CD4-positive, alpha-beta T cell treated with Interferon alpha-2 for 1 hour (primary cell): ENCODE measurements at places on chromosomes 16 and 17.
A peak's percentile ranks its signal among the peaks of the same experiment; 100 is the strongest.

GRCh38 chr17:69223809-69224208 is 4.8 kb downstream of the ABCA10 start:
- DNase-seq: no peak

DNA sequence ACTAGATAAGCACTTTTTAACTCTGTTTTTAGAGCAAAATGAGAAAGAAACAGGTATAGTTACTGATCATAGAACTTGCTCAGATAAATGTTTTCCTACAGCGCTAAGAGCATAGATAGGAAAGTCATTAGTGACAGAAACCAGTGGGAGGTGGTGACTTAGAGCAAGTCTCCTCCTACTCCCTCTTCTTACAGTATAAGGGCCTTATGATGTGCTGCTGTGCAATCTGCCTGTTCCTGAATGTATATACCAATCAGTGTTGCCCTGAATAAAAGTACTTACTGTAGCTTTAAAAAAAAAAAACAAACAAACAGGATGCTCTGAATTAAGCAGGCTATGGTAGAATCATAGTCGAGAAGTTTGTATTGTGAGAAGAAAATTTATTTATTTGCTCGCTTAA is 23.3 kb upstream of the RASL10B start:
- no peak for DNase-seq

- DNase-seq: no peak
These were observed 3.1 kb upstream of the ADORA2B start for GRCh38 chr17:15941781-15942180.

- DNase-seq: no peak
These were observed 34.6 kb downstream of the GRIN2C start for GRCh38 chr17:74824961-74825627.

DNA sequence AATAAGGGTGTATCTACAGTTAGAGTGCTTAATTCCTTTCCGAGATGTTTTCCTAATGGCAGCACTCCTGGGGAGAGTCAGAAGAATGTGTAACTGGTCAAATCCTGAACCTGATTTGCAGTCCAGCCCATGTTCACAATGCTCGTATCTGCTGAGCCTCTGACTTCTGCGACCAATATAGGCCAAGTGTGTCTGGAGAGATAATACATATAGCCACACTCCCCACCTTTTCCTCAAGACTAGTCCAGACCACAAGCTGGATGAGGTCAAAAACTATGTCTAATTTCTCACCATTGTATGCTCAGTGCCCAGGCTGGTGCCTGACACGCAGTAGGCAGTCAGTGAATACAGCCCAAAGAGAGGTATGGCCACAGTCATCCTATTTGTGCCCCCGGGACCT is 58.0 kb downstream of the XYLT1 start:
- DNase-seq: no peak

- no peak for DNase-seq
These were observed 44.7 kb downstream of the SNX11 start for GRCh38 chr17:48152289-48152688.

GRCh38 chr17:64938925-64939474 is 19.7 kb upstream of the LRRC37A3 start:
- DNase-seq: peak; percentile 37

DNA sequence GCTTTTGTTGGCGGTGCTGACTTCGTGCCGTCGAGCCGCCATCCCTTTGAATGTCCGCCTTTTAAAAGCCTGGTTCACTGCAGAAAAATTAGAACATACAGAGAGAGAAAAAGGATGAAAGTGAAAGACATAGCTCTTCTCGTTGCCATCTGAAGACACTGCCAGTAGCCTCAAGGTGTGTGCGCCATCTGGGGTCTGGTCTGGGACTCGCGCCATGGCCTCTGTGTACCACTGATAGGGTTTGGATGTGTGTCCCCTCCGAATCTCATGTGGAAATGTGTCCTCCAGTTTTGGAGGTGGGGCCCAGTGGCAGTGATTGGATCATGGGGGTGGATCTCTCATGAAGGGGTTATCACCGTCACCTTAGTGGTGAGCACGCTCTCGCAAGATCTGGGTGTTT is 15.5 kb downstream of the GSE1 start:
- no peak for DNase-seq

GRCh38 chr16:86181526-86181925 is 282.6 kb downstream of the IRF8 start:
- DNase-seq: no peak

DNA sequence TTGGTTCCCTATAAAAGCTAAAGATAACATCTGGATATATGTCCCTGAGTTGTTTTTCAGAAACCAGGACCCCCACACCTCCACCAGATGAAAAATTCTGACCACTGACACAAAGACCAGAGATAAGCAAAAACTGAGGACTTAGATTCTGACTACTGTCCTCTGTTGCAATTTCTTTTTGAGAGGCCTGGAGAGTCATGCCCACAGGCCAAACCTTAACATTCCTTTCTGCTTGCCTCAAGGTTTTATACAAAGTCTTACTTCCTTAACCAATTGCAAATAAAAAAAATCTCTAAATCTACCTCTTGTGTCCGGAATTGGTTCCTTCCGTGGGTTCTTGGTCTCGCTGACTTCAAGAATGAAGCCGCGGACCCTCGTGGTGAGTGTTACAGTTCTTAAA is 228.5 kb downstream of the ABCC12 start:
- DNase-seq: no peak

GRCh38 chr17:73474370-73474988 is 162.7 kb upstream of the CDC42EP4 start:
- no peak for DNase-seq

DNA sequence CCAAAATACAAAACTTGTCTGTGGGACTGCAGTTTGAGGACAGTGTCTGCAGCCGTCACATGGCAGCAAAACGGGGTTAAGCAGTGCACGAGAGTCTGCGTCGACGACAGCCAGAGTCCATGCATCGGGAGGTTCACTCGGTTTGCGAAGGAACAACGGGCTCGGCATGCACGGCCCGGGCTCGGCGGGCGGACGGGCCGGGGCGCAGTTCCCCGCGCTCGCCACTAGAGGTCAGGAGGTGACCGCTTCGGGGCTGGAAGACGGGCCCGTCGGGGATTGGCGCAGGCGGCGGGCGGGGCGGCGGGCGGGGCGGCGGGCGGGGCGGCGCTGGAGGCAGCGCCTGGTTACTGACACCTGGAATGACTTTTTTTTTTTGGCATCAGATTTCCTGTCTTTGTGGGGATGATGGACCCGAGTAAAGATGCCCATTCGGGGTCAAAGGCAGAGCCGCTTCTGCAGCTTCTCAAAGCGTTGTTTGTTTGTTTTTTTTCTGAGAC is 6.5 kb downstream of the SCGB1C2 start:
- DNase-seq: peak; percentile 87

- peak; percentile 92 for DNase-seq
These were observed at the start of gene ASPSCR1 for GRCh38 chr17:81977211-81977808. ASPSCR1 (plus strand) TSS chr17:81977629; CDS start chr17:81977647, 18 bp downstream.

DNA sequence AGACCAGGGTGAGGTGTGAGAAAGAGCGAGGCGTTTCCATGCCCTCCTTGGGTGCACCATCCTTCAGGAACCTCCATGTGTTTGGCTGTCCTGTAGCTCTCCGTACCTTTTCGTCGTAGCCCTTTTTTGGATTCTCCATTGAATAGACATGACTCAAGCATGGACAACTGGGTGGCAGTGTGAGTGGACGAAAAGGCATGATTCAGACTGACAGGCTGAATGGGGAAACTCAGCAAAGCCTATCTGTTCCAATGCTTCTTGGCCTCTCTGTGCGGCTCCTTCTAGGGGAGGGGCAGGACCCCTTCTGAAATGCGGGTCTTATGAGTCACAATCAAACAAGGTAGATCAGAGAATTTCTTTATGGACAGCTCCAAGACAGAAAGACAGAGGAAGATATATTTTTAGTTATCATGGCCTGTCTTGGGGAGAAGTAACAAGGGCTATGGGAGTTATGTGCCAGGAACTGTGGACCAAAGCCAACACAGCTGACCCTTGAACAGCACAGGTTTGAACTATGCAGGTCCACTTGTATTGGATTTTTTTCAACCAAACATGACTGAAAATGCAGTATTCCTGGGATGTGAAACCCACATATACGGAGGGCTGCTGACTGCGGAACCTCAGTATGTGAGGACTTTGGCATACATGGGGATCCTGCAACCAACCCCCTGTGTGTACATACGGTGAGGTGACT is 22.9 kb downstream of the ADORA2B start:
- DNase-seq: no peak

DNA sequence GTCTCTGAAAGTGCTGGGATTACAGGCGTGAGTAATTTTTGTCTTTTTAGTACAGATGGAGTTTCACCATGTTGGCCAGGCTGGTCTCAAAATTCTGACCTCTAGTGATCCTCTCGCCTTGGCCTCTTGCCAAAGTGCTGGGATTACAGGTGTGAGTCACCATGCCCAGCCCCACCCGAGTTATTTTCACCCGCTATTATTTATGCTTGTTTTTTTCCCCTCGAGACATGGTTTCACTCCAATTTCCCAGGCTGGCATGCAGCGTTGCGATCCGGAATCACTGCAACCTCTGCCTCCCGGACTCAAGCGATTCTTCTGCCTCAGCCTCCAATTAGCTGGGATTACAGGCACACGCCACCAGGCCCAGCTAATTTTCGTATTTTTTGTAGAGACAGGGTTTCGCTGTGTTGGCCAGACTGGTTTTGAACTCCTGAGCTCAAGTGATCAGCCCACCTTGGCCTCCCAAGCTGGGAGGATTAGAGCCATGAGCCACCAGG is 9.2 kb downstream of the RPL23 start:
- no peak for DNase-seq

- peak; percentile 86 for DNase-seq
These were observed 30.0 kb downstream of the TBCD start for GRCh38 chr17:82781894-82782274.

GRCh38 chr17:3740611-3741073 is 16.9 kb downstream of the HASPIN start:
- DNase-seq: peak; percentile 64

DNA sequence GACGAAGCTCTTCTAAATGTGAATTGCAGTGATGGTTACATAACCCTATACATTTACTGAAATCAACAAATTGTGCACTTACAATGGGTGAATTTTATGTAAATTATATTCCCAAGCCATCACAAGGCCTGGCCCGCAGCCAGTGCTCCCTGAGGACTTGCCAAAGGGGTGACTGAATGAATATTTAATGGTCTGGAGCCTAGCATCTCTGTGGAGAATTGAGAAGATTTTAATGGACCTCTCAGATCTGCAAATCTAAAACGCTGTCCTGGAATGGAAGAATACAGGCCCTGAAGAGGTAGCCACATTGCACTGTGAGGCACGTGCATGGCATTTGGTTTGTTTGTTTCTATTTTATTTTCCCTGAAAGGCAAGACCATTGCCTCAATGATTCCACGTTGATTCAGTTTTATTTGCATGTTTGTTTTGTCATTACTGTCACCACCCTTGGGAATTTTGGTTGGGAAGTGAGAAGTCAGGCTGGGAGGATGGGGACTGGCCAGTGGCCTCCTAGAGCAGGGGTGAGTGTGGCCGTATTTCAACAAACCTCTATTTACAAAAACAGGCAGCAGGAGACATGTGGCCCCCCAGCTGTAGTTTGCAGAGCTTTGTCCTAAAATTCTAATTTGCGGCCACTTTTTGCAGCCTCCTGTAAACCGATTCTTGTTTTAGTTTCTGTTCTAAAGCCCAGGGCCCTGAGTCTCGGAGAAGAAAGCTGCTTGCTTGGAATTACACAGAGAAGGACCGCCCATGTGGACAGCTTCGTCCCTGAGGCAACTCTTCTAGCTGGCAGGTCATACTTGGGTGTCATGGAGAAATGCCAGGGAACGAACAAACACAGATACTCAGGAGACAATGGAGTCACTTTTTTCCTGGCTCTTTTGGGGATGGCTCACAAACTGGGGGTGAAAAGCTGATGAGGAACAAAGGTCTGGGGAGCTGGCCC is 40.5 kb upstream of the GCSH start:
- no peak for DNase-seq
